ENCODE measurements at places on chromosomes 2 and 18.

GRCh38 chr18:62165583-62165982 lies 21.3 kb downstream of the PIGN start:
- DNase-seq, result no peak

- no peak for DNase-seq
Measured at GRCh38 chr2:33287507-33288005, 188.9 kb upstream of the RASGRP3 start.

GRCh38 chr18:36808681-36809080 lies 20.1 kb downstream of the TPGS2 start:
- no peak for DNase-seq

GRCh38 chr18:48488388-48488850 lies 50.4 kb upstream of the CTIF start:
- no peak for DNase-seq

GRCh38 chr2:112680666-112681101 lies 34.9 kb downstream of the SLC20A1 start:
- DNase-seq, result no peak
